ENCODE measurements at places on chromosomes 1 and 21. TPM values are rescaled to one million over a fixed set of nuclear protein-coding genes. Genes with fewer than 3 reads are reported as not detected.

DNA sequence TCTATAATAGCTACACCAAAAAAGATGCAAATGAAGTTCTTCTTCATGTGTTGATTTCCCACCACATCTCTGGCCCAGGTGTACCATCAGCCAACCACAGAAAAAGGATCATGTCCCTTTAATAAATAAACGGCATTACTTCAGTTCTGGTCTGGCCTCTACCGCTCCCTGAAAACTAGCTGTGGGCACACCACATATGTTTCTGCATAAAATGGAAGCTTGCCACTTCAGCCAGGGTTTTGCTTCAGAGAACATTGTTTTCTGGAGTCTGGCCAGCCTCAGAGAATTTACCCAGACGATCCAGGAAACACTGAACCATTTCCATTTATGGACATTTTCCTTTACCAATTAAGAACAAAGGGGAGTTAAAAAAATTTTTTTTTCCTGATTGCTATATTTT, 5.8 kb upstream of the LAMC2 start:
- no peak for DNase-seq

DNA sequence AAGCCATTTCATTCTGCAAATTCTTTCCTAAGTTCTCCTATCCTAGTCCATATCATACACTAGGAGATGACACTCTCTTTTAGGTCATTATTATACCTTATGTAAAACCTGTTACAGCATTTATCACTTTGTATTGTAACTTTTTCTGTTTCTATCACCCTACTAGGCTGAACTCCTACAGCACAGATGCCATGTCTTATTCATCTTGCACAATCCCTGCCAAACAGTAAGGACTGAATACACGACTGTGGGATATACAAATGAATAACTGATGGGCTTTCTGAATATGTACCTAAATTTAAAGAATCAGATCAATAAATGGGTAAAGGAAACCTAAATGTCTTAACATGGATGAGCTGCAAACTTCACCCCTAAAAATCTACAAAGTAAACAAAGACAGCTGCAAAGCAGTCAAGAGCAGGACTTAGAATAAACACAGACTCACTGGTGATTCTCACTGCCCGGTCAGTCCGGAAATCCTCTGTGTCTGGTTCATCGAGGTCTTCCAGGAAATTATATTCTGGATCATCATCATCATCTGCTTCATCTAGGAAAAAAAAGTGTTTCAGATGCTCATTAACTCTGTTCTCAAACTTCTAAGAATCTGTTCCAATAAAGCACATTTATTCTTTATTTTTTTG, 62.3 kb downstream of the GON4L start:
- DNase-seq = no peak

The CYYR1 gene
- not detected for polyA plus RNA-seq

The FCAMR gene
- not detected for polyA plus RNA-seq

- DNase-seq = no peak
Measured at GRCh38 chr1:82483146-82483545, 682.4 kb downstream of the ADGRL2 start.
